ENCODE measurements at places on chromosomes 13 and 19.
A peak's percentile ranks its signal among the peaks of the same experiment; 100 is the strongest.

- DNase-seq: no peak
Observed at GRCh38 chr19:38709671-38710415, 34.4 kb downstream of the CAPN12 start.

GRCh38 chr13:86710896-86711295 is 911.7 kb upstream of the SLITRK6 start:
- DNase-seq: no peak

- DNase-seq: peak; percentile 80
Observed at GRCh38 chr19:15288146-15288963, 44.0 kb downstream of the BRD4 start.

- DNase-seq: no peak
Observed at GRCh38 chr19:41098762-41099161, 10.5 kb downstream of the CYP2A13 start.

DNA sequence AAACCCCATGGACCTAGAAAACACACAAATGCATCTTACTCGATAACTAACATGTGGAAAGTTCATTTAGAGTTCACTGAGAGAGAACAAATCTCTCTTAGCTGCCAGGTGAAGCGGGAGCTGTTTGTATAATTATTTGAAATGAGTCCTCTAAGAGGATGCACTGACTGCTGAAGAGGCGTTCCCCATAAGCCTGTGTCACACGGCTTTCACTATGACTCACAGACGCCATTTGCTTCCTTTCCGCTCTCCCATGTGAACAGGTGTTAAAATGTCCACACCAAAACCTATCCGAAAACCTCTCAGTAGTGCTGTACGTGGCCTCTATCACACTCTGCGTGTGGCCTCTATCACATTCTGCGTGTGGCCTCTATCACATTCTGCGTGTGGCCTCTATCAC is 101.8 kb downstream of the SOX1 start:
- no peak for DNase-seq

DNA sequence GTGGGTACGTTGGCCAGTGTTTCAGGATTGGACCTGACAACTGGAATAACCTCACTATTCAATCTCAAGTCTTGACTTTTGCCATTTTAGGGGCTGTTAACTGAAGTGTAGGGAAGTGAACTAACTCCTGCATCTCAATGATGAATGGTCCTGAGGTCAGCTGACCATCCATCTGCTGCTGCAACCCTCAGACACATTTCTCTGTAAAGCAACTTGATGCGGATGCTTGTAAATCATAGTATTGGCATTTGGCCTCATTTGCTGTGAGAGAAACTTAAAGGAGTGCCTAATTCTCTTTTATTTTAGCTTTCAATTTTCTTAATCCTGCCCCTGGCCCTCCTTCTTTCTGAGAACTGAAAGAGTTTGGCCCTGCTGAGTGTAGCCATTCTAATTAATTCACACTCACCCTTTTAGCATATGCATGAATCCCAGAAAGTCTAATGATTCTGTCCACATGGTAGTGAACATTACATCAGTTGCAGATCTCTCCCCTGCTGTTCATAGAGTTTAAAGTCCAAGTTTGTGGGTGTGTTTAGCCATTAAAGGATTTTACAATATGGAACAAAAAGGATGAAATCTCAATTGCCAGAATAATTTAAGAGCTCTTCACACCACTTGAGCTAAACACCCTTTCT is 1531.4 kb upstream of the SLC10A2 start:
- DNase-seq: no peak

- DNase-seq: no peak
Observed at GRCh38 chr19:23521471-23521870, 126.2 kb upstream of the ZNF91 start.

- DNase-seq: no peak
Observed at GRCh38 chr19:47113850-47114651, 475 bp upstream of the ZC3H4 start.

- DNase-seq: peak; percentile 37
Observed at GRCh38 chr19:2016041-2016807, 710 bp upstream of the BTBD2 start.

DNA sequence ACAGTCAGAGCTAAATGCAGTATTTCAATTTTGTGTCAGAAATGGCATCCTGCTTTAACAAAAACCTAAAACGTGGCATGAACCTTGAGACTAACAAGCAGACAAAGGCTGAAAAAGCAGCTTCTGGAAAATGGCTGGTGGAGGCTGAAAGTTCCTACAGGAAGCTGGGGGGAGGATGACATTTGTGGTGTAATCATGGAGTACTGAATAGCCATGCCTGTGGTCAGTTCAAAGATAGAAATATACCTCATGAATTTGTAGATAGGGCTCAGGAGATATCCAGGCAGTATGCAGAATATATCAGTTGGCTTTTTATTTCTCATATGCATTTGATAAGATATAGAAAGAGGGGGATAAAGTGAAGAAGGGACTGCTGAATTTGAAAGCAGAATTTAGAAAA is 181.7 kb downstream of the UQCRFS1 start:
- DNase-seq: no peak

- DNase-seq: no peak
Observed at GRCh38 chr13:73492811-73493210, 434.0 kb downstream of the KLF5 start.

GRCh38 chr13:95362666-95363065 is 61.4 kb upstream of the ABCC4 start:
- DNase-seq: no peak

DNA sequence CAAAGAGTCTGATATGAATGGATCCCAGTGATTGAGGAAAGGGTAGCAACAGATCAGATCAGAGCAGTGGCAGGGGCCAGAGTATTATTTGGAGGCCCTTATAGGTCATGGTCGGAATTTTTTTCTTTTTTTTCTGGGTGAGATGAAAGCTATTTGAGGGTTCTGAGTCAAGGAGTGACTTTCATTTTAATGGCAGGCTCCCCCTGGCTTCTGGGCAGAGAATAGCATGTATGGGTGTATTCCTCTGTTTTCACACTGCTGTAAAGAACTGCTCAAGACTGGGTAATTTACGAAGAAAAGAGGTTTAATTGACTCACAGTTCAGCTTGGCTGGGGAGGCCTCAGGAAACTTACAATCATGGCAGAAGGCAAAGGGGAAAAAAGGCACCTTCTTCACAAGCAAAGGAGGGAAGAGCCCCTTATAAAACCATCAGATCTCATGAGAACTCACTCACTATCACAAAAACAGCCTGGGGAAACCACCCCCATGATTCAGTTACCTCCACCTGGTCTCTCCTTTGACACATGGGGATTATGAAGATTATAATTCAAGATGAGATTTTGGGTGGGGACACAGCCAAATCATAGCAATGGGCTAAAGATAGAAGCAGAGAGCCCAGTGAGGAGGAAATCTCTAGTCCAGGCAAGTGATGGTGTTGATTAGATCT is 3.0 kb upstream of the SLC6A16 start:
- no peak for DNase-seq

GRCh38 chr13:93320942-93321341 is 94.3 kb downstream of the GPC6 start:
- DNase-seq: no peak

DNA sequence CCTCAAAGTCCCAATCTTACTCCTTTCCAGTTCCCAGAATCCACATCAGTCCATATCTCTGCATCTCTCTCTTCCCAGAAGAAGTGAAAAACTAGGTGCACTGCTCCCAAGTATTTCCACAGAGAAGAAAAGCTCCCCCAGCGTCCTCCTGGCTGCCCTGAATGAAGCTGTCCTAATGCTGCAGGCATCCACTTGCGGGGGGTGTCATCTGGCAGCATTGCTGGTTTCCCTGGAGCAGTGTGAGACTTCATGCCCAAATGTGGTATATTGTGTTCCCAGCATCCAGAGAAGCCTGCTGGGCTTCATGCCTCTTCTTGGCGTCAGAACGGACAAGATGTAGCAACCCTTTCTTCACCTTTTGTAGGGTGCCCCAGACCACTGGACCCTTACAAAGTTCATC is 32.9 kb upstream of the ARHGEF7 start:
- no peak for DNase-seq

DNA sequence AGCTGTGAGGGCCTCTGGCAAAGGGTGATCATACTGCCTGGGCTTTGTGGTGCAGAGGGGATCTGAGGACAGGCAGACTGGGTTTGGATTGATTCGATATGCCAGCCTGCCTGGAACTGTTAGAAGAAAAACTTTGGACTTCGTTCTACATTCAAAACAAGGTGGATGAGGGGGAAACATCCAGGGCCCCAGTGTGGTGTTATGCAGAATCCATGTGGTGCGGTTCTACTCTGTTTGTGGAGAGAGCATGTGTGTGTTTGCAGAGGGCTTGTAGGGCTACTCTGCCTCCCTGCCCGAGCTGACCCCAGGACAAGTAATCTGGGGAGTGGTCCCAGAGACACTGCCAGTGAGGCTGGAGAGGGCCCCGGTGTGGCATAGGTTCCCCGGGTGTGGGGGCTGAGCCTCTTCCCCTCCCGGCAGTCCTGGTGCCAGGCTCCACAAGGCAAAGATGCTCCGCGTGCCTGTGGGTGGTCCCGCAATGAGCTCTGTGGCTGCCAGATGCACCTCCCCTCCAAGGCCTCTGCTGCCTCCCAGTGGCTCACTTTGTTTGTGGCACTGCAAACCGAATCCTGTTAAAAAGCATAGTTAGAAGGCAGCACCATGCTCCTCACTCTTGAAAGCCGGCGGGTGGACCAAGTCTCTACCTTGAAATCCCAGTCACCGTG is 22.3 kb upstream of the TFDP1 start:
- DNase-seq: peak; percentile 67

- no peak for DNase-seq
Observed at GRCh38 chr13:76883236-76883635, 3.0 kb downstream of the KCTD12 start.

- DNase-seq: no peak
Observed at GRCh38 chr13:101308247-101309013, 107.9 kb downstream of the NALCN start.

DNA sequence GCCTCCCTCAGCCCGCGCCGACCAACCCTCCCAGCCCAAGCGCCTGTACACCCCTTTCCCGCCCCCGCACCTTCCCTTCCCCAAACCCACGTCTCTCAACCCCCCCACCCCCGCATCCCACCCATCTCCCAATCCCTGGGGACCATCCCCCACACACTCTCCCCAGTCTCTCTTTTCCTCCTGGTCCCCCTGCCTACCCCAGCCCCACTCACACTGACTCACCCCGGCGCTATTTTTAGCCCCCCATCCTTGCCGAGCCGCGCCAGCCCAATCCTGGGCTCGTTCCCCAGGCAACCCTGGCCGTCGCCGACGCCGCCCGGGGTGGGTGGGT is 11.7 kb downstream of the CIC start:
- peak; percentile 89 for DNase-seq

GRCh38 chr13:80030491-80030890 is 310.4 kb downstream of the SPRY2 start:
- no peak for DNase-seq

GRCh38 chr13:43284162-43284561 is 260.8 kb downstream of the DNAJC15 start:
- no peak for DNase-seq

- DNase-seq: peak; percentile 80
Observed at GRCh38 chr13:40666933-40667621, 636 bp upstream of the FOXO1 start.

DNA sequence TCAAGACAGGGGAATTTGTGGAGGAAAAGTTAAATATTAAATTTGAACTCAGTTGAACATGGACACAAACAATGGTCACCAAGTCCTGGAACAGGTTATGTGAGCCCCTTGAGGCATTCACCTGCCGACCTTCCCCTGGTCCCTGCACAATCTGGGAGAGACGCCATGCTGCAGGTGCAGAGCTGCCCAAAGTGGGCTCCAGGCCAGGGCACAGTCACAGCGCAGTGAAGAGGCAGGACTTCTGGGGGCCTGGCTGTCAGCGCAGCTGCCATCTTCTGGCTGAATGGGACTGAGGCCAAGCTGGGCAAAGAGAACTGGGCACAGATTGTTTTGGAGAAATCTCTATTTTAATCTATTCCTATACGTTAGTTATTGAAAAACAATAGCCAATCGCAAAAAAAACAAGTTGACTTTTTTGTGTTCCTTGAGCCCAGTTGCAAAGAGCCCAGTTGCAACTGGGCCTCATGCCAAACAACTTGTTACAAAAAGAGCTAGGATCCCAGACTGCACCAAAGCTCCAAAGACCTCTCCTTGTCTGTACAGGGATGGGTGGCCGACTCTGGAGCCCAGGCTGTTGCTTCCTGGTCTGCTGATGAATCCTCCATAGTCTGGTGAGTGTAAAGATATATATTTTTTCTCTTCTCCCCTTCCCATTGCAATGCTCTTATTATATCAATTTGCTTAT is 1.2 kb upstream of the ZNF626 start:
- DNase-seq: no peak

DNA sequence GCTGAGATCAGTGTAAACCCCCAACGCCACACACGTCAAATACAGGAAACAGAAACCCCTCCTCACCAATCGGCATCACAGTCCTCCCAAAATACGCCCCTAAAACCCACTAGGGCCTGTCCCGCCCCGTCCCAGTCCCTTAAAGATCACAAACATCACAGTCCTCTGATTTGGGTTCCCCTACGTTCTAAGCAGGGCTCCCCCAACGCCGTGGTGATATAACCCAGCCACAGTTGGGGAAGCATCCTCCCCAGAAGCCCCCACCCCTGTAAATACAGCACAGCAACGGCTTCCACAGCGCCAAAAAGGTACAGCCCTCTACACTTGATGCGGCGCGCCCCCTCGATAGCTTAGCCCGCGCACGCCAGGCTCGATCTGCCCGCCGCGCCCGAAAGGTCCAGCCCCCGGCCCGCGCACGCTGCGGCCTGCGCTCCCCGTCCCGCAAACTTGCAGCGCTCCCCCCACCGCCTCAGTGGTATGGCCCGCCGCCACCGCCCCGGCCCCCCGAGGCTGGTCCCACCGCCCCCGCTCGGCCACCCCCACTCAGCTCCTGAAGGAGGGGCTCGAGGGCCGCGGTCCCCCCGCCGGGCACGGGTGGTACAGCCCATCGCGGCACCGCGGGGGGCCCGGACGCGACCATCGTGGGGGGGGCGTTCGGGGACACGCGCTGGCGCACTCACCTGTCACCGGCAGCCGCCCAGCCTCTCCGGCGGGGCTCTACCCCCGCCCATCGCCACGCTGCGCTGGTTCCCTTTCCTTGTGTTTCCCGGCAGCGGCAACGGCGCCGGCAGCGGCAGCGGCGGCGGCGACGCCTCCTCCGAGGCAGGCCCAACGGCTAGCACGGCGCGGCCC is at the start of gene AKT2:
Gene AKT2 (minus strand): TSS at position 845 of the 852 bp plus-strand sequence. CDS start 20,078 bp downstream, outside the sequence.
- DNase-seq: peak; percentile 82

DNA sequence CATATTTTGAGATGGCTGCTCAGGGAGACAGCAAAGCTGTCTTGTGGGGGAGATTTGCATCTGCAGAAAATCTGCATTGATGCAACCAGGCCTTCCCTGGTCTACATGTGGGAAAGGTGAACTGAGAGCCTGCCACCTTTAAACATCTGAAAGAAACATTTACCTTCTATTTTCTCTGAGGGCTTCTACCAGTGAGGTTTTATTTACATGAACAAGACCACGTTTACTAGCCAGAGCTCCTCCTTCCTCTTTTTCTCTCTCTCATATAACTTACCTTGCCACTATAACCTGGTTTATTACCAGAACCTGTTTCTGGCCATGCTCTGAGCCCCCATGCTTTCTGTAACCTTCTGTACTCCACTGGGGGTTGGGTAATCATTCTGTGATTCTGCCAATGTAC is 14.4 kb upstream of the RUBCNL start:
- no peak for DNase-seq

DNA sequence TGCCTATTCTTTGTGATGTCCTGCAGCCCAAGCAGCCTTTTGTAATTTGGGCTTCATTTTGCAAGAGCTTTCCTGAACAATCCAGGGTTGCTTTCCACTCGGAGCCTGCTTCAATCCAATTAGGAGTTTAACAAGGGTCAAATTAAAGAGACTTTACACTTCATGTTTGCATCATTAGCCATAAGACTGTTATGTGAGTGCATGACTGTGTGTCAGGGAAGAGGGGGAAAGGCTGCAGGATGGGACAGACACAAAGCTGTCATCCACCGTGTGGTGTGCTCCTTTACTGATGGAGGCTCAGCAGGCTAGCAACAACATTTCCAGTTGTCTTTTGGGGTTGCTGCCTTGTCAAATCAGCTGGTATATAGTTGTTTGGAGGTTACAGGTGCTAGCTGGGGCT is 23.7 kb upstream of the MAB21L1 start:
- DNase-seq: no peak
